Upper lobe of left lung (tissue), 6 donors: ENCODE measurements at places on chromosomes 2 and 18. TPM values are rescaled to one million over a fixed set of nuclear protein-coding genes. Genes with fewer than 3 reads are reported as not detected.

NDC80 gene
- total RNA-seq: 1.0 TPM

DNA sequence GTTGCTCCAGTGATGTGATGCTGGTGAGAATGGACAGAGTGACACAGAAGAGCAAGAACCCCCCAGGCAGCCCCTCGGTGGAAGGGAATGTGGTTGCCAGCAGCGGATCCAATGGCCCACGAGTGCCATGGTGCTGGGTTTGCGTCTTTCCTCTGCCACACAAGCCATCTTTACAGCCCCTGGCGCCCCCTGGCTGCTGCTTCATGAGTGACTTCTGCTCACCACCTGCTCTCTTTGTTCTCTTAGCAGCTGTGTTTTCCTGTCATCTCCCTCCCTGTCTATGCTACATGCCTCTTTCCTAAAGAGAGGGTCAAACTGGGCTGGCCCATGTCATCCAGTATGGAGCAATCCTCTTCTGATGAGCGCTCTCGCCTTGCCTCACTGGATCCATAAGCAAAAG lies 300.0 kb upstream of the SMIM21 start:
- DNase-seq: peak; percentile 35
- no peak overlapping the region for H3K27ac ChIP-seq
- no peaks in the 10 kb centered on the region for H3K27me3 ChIP-seq
- no peak overlapping the region for H3K4me3 ChIP-seq

CAPN13 gene
- 11.2 TPM for total RNA-seq

DNA sequence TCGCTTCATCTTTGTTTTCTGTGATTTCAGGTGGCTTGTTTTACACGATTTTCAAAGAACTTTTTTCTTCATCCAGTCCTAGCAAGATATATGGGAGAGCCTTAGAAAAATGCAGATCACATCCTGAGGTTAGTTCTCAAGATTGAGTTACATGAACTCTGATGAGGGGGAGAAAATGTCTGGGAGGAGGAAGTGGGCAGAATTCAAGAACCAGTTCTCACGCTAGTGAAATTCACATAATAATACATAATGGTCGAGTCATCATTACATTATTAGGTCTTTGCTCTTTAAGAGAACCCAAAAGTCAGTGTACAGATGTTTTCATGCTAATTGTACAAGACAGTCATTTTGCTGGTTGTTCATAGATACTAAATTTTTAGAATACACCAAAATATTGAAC lies 7.0 kb downstream of the TIMM21 start:
- no peak overlapping the region for H3K27ac ChIP-seq
- DNase-seq: no peak
- H3K4me1 ChIP-seq: peaks cover 2% of the 10 kb centered on the region
- H3K4me3 ChIP-seq: no peak overlapping the region
- no peaks in the 10 kb centered on the region for H3K27me3 ChIP-seq

GRCh38 chr2:151953467-151953866 lies 125.2 kb upstream of the ARL5A start:
- no peak overlapping the region for H3K4me3 ChIP-seq
- peaks cover under 1% of the 10 kb centered on the region for H3K4me1 ChIP-seq
- H3K36me3 ChIP-seq: no peaks in the 10 kb centered on the region
- DNase-seq: no peak

- H3K4me3 ChIP-seq: no peak overlapping the region
- no peaks in the 10 kb centered on the region for H3K4me1 ChIP-seq
- H3K27me3 ChIP-seq: no peaks in the 10 kb centered on the region
- DNase-seq: no peak
Observed at GRCh38 chr2:3512086-3512485, 7.2 kb downstream of the ADI1 start.
